CD4-positive, alpha-beta T cell treated with Interleukin-4 for 4 hours (primary cell): ENCODE measurements at places on chromosomes 7 and 10.

GRCh38 chr7:120190109-120190508, 82.9 kb upstream of the KCND2 start:
- no peak for DNase-seq

GRCh38 chr7:141649865-141650634, 51.9 kb downstream of the DENND11 start:
- no peak for DNase-seq

- no peak for DNase-seq
Measured at GRCh38 chr10:79947083-79947415, 1.9 kb downstream of the SFTPD start.

- no peak for DNase-seq
Measured at GRCh38 chr7:16647435-16647960, 1.5 kb downstream of the BZW2 start.

GRCh38 chr10:130834170-130834569, 477.4 kb downstream of the TCERG1L start:
- no peak for DNase-seq
